Activated naive CD8-positive, alpha-beta T cell treated with anti-CD3 and anti-CD28 coated beads for 36 hours (primary cell): ENCODE measurements at places on chromosomes 16 and 17. TPM values are rescaled to one million over a fixed set of nuclear protein-coding genes. Genes with fewer than 3 reads are reported as not detected.

DNA sequence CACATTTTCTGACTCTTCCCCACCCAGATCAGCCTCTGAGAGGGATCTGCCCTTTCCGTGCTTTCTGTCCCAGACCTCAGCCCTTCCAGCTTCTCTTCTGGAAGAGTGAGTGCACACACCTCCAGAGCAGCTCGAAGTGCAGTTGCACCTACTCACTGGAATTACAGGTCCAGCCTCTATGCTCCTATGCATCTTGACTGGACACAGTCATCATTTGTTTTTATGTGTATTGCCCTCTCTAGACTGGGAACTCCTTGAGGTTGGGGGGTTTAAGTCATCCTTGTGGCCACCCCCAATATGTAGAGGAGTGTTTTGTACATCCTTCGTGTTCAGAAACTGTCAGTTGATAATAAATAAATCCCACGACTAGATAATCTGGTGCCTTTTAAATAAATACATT is 81.9 kb downstream of the CDK5R1 start:
- no peak for DNase-seq

DNA sequence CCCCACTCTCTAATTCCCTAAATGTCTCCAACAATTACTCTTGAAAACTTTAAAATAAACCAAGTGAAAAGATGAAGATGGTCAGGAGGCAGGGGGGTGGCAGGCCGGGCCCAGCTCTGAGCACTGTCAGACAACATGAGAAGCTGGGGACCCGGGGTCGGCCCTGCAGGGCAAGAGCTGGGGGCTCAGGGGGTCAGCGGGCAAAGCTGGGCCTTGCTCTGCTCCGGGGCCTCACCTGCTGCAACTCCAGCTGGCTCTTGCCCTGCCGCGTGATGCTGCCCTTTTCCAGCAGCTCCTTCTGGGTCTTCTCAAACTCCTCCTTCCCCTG is 14.8 kb downstream of the CTRB1 start:
- no peak for DNase-seq

DNA sequence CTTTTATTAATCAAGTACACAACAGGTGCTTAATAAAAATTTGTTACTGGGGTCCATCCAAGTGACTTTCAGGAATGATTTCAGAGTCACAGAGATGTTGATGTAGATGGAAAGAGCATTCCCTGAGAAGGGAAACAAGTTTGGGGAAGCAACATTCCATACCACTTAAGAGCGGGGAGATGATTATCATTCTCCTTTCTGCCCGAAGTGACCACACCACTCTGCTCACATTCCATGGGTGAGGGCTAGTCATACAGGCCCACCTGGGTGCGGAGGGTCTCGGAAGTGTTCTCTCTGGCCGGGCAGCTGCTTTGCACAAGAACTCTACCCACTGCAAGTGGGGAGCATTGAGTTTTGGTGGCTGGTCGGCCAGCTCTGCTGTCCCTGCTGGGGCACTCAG is 231.4 kb downstream of the SNX29 start:
- DNase-seq, result no peak

DNA sequence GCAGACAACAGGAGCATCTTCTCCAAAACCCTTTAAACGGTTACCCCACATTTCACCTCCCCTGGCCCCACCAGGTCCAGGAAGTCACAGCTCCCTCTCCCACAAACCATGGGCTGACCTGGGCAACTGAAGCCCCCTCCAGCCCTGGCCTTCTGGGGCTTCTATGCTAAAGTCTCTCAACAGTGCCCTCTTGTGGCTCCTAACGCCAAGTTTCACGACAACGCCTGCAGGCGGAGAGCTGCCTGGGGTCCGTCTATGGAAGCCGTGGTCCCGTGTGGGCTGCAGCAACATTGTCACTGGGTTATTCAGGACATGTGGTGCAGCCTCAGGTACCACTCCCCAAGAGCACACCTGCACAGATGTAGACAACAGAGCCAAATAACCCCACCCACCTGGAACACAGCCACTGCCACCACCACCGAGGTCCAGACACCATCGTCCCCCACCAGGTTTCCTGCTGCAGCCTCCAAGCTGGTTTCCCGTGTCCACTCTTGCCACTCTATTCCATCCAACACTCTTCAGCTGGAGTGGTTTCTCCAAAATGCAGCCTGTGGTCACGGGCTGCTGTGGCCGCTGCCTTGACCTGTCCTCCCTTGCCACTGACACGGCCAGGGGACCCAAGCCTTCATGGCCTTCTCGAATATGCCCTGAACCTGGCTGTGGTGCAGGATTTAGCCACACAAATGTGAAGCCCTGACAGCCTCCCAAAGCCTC is 19.1 kb downstream of the C16orf95 start:
- peak; percentile 26 for DNase-seq

DNA sequence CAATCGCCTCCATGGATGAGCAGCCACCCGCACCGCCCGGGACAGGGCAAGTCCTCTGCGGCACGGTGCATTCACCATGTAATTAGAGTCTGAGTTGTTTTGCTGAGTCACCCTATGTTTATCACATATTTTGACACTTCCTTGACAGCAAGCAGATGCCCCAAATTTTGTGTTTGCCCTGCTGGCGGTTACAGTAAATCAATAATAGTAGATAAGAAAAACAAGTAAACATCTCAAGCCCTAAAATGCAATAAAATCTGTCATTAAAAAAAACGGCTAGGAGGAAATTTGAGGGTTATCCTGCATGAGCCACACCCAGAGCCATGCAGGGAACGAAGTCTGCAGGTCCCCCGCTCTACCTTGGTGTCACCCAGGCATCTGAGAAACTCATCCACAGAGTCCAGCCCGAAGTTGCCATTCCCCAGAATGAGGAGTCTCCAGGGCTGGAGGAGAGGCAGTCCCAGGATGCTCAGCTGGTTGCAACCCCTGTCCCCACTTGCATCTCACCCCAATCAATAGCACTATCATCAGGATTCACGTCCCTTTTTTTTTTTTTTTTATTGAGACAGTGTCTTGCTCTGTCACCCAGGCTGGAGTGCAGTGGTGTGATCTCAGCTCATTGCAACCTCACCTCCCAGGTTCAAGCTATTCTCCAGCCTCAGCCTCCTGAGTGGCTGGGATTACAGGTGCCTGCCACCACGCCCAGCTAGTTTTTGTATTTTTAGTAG is 16.5 kb upstream of the ST6GALNAC1 start:
- no peak for DNase-seq

KIF18B gene
- 36.7 TPM for total RNA-seq

AGRP gene
- total RNA-seq, result 0.40 TPM
